ENCODE measurements at places on chromosomes 5 and 9.

- DNase-seq: no peak
Measured at GRCh38 chr5:1757511-1757910, 42.1 kb downstream of the MRPL36 start.

- DNase-seq: no peak
Measured at GRCh38 chr5:165290535-165290934, 1785.1 kb downstream of the MAT2B start.

GRCh38 chr9:34562135-34562745 is 27.3 kb downstream of the CNTFR start:
- peak; percentile 40 for DNase-seq

GRCh38 chr5:101995585-101995984 is 300.5 kb downstream of the SLCO4C1 start:
- DNase-seq: no peak

DNA sequence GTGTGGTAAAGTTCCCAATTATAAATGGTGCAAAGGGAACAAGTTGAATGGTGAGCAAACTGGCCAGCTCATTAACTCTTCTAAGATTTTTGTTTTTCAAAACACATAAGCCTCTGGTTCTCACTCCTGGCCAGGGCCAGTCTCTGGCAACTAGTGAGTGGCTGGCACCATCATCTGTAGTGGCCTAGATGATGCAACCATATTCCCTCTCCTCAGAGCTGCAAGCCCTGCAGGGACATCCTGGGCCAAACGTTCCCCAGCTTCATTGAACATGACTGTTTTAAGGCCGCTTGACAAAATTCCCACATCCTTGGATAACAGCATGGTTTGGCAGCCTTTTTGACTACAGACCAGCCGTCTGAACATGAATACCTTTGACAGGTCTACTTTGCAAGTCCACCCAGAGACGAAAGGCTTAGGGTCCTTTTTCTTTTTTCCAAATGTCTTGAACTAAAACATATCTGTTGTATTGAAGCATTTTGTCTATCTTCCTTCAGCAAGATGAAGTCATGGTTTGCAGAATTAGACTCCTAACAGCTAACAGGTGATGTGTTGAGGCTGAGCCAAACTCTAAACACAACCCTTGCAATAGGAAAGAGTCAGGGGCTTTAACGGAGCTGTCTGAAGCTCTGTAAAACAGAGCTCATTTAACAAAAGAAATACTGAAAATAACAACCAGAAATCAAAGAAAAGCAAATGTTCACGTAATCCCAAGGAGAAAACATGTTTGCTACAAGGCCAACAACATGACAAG is 23.8 kb downstream of the MACROH2A1 start:
- no peak for DNase-seq

- no peak for DNase-seq
Measured at GRCh38 chr5:37871023-37871815, 31.4 kb upstream of the GDNF start.
